Psoas muscle (tissue), 8 donors: ENCODE measurements at places on chromosomes 5 and 9. TPM values are rescaled to one million over a fixed set of nuclear protein-coding genes. Genes with fewer than 3 reads are reported as not detected.
A peak's percentile ranks its signal among the peaks of the same experiment; 100 is the strongest.

Gene PCDHGA10
- total RNA-seq, result 3.9 TPM

Gene PAEP
- total RNA-seq, result not detected

DNA sequence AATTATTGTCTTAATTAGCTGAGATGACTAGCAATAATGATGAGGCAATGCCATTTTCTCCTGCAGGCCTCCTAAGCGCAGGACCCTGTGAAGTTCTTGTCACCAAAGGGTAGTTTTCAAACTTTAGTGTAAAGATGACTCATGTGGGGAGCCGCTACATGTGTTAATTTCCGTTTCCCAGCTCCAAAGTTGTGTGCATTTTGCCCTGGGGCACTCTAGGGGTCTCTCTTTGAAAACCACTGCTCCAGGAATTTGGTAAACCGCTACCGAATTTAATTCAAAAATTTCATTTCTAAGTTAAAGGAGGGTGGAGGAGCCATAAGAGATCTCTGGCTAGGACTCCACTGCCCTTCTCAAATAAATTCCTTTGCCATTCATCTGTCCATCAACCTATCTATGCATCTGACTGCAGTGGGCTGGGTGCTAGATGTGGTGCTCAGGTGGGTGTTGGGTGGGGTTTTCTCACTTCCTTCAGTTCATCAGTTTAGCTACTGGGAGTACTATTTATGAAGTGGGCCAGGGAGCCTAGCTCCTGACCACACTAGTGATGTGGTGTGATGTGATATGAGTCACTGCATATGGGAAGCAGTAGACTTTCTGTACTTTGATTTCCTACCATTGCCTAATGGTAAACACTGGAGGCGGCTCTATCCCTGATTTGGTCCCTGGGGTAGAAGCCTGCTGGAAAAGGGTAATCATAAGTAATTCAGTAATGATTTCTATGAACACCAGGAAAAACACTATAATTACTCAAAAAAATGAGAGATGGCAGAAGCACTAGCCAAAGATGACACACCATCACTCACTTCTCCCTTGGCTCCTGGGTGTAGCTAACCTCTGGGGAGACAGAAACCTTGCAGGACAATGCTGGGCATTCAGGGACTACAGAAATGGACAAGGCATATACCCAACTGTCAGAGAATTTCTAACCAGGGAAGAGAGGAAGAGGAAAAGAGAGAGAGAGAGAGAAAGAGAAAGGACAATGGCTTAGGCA, 4.0 kb upstream of the ZSWIM6 start:
- no peak overlapping the region for H3K27ac ChIP-seq
- H3K4me1 ChIP-seq, result peaks cover 4% of the 10 kb centered on the region
- no peak overlapping the region for H3K4me3 ChIP-seq

GRCh38 chr5:15946026-15946425, 233.6 kb downstream of the MARCHF11 start:
- H3K27ac ChIP-seq, result no peak overlapping the region
- H3K36me3 ChIP-seq, result no peaks in the 10 kb centered on the region
- H3K4me3 ChIP-seq, result no peak overlapping the region
- no peaks in the 10 kb centered on the region for H3K27me3 ChIP-seq
- H3K4me1 ChIP-seq, result no peaks in the 10 kb centered on the region
- DNase-seq, result no peak

Gene SOX30
- not detected for total RNA-seq

DNA sequence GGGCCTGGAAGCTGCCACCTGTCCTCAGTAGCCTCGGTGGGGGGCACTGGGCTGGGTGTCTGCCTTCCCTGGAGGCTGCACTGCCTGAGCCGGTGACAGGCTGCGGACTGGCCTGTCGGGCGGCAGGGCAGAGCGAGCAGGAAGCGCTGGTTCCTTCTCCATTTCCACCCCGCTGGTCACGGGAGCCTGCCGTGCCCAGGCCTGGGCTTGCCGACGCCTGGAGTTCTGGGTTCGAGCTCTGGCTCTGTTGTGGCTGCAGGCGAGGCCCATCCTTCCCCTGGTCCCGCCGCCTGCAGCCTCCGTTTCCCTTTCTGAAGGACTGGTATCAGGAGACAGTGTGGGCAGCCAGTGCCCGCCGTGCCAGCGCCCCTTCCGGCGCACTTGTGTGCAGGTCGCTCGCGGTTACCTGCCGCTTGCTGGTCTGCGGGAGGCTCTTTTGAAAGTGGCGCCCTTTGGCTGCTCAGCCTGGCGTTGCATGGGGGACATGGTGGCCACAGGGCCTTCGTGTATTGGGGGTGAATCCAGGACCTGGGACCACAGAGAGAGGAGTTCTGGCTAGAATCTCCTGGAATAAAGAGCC, 34.0 kb downstream of the RXRA start:
- peaks cover 91% of the 10 kb centered on the region for H3K4me1 ChIP-seq
- no peak overlapping the region for H3K4me3 ChIP-seq
- no peak for DNase-seq
- no peaks in the 10 kb centered on the region for H3K36me3 ChIP-seq
- H3K27me3 ChIP-seq, result no peaks in the 10 kb centered on the region
- H3K27ac ChIP-seq, result peak overlapping the region; percentile 91

Gene NTRK2
- total RNA-seq, result 1.4 TPM

DNA sequence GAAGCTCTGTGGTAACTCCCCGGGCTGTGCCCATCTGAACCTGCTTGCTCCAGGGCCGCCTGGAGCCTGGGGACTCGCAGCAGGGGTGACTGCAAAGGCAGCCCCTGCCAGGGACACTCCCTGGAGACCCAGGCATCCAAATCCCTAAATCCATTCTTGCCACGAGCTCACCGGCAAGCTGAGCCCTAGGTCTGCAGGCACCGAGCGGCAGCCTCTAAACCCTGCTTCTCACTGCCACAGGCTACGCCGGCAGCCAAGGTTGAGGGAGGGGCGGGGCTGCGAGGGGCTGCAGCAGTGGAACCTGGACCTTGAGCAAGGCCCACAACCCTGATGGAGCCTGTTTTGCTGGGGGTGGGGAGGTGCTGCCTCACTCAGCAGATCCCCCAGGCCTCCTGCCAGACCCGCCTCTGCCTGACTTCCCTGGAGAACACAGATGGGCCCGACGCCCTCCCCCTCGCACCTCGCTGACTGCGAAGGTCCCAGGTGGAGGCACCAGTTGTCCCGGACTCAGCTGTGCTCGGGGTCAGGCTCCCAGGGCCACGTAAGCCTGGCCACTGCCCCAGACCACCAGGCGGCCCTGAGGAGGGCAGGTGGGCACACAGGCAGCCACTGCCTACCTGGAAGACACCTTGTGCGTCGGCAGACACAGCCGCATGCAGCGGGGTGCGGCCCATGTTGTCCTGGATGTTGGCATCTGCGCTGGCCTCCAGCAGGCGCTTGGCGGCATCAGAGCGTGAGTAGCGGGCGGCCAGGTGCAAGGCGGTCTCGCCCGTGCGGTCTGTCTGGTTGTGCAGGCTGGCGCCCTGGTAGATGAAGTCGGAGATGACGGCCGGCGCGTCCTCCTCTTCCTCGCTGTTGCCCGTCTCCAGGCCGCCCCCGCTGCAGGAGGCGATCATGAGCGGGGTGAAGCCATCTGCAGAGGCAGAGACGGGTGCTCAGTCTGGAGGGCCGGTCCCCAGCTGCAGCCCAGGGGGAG, 17.4 kb upstream of the SEC16A start:
- no peak overlapping the region for H3K27ac ChIP-seq
- no peaks in the 10 kb centered on the region for H3K4me1 ChIP-seq
- peaks cover 3% of the 10 kb centered on the region for H3K36me3 ChIP-seq
- H3K27me3 ChIP-seq, result no peaks in the 10 kb centered on the region
- H3K4me3 ChIP-seq, result no peak overlapping the region
- no peak for DNase-seq

DNA sequence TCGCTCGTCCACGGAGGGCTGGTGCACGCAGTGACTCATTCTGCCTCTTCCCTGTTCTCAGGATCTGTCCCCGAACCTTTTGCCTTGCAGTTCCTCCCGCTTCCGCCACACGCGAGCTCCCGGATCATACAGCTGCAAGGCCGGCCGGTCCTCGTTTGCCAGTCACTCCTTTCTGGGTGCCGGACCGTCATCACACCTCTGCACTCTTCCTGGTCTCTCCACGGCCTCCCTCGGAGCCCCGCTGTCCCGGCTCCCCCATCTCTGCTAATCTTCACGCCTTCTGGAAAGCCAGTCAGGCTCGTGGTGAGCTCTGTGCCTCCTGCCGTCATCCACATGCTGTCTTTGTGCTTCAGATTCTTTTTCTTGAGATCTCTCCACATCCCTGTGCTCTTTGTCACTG, 91.8 kb downstream of the STX17 start:
- no peaks in the 10 kb centered on the region for H3K4me1 ChIP-seq
- peaks cover 37% of the 10 kb centered on the region for H3K36me3 ChIP-seq
- no peaks in the 10 kb centered on the region for H3K27me3 ChIP-seq
- no peak overlapping the region for H3K27ac ChIP-seq

Gene IL31RA
- 0.20 TPM for total RNA-seq

Gene PAX5
- 0.50 TPM for total RNA-seq

- peak overlapping the region; percentile 92 for H3K4me3 ChIP-seq
- DNase-seq, result peak; percentile 70
- peaks cover 20% of the 10 kb centered on the region for H3K4me1 ChIP-seq
- H3K27ac ChIP-seq, result peak overlapping the region; percentile 96
- H3K36me3 ChIP-seq, result peaks cover 33% of the 10 kb centered on the region
Observed at GRCh38 chr9:87725356-87725899, 491 bp upstream of the CTSL start.

GRCh38 chr5:140982083-140982716, 15.9 kb downstream of the PCDHAC2 start:
- H3K36me3 ChIP-seq, result no peaks in the 10 kb centered on the region
- H3K27ac ChIP-seq, result no peak overlapping the region
- no peak for DNase-seq
- no peaks in the 10 kb centered on the region for H3K4me1 ChIP-seq
- no peaks in the 10 kb centered on the region for H3K27me3 ChIP-seq

- H3K36me3 ChIP-seq, result no peaks in the 10 kb centered on the region
- no peaks in the 10 kb centered on the region for H3K4me1 ChIP-seq
- no peaks in the 10 kb centered on the region for H3K27me3 ChIP-seq
- no peak for DNase-seq
Observed at GRCh38 chr5:37915097-37915736, 75.4 kb upstream of the GDNF start.

DNA sequence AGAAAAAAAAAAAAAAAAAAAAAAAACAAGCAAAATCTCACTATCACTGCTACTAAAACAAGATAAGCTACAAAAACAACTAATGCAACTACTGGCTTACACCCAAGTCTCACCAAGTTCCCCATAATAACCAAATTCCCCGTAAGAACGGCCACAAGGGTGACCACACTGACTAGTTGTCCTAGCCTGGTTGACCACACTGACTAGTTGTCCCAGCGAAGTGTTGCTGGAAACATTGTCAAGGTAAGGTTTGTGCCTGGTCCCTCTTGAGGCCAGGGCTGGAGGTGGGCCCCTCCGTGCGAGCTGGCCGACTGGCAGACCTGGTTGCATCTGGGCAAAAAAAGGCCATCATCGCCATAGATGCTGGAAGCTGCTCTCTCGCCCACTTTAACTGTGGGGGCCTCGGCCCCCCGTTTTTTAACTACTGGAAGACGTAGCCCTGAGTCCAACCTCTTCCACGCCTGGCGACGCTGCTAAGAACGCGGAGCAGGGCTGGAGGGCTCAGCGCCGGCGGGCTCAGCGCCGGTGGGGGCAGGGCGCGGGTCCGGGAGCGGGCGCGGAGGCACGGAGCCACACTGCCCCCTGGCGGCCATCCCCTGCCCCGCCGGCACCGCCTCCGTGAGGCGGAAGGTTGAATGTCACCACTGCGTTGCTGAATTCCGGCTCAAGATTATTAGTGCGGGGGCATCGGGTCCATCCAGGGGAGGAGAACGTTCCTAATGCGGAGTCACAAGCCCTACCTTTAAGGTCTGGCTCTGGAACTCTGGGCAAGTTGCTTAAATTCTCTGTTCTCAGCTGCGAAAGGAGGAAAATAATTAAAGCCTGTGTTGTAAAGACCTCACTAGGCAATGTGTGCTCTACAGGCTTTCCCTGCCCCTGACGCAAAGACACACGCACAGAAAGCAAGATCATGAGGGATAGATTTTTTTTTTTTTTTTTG, 84.0 kb downstream of the HSD17B3 start:
- peak; percentile 69 for DNase-seq
- peaks cover 9% of the 10 kb centered on the region for H3K27me3 ChIP-seq
- no peaks in the 10 kb centered on the region for H3K36me3 ChIP-seq
- H3K4me1 ChIP-seq, result peaks cover 4% of the 10 kb centered on the region

DNA sequence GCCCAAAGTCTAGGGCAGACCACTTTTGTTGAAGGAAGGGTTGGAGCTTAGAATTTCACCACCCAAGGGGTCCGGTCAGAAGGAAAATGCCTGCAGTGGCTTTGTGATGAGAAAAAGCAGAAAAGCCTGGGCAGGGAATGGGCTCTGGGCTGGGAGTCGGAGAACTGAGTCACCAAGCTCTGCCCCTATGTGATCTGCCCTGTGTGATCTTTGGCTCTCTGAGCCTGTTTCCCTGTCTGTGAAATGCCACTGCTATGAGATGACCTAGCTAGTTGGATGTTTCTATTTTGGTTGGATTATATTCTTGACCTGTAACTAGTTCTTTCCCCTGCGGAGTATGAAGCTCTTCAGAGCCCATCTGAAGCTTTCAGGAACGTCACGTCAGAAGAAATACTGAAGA, 9.8 kb downstream of the POLR1E start:
- DNase-seq, result no peak
- no peak overlapping the region for H3K4me3 ChIP-seq
- H3K27me3 ChIP-seq, result no peaks in the 10 kb centered on the region

DNA sequence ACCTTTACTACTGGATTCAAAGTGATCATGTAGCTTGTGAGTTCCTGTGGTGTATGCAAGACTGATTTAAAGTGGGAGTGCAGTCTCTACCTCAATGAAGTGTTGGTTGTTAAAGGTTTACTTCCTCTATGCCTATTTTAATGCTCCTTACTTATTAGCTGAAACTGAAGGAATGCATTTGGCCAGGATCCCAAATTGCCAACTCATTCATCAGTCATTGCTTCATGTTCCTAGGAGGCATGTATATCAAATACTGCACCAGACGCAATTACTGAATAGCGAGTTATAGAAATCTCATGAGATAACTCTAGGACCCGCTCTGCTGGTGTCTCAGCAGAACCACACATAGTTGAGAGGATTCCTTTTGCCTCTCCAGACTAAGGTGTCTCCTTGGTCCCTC, 143.0 kb upstream of the RPS23 start:
- no peaks in the 10 kb centered on the region for H3K27me3 ChIP-seq
- no peaks in the 10 kb centered on the region for H3K36me3 ChIP-seq
- no peaks in the 10 kb centered on the region for H3K4me1 ChIP-seq
- no peak overlapping the region for H3K4me3 ChIP-seq

Gene PTGES
- 0.61 TPM for total RNA-seq

Gene ENC1
- total RNA-seq, result 28.3 TPM

GRCh38 chr9:126276056-126276728, 50.4 kb upstream of the MVB12B start:
- DNase-seq, result no peak
- H3K27me3 ChIP-seq, result no peaks in the 10 kb centered on the region
- H3K4me3 ChIP-seq, result no peak overlapping the region
